ENCODE measurements at places on chromosomes 12 and 14.
A peak's percentile ranks its signal among the peaks of the same experiment; 100 is the strongest.

DNA sequence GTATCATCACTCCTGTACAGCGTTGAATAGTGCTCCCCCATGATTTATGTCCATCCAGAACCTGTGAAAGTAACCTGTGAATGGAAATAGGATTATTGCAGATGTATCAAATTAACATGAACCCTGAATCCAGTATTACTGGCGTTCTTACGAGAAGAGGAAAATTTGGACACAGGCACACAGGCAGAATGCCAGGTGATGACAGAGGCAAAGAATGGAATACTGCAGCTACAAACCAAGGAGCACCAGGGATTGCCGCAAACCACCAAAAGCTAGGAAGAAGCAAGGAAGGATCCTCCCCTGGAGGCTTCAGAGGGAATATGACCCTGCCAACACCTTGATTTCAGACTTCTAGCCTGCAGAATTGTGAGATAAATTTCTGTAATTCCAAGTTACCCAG, 113.5 kb upstream of the EGLN3 start:
- DNase-seq: no peak

GRCh38 chr14:68733086-68733914, 59.6 kb downstream of the ZFP36L1 start:
- no peak for DNase-seq

GRCh38 chr14:35533357-35534207, at the start of gene INSM2:
INSM2 (plus strand) TSS chr14:35534164; CDS start chr14:35534253, 89 bp downstream.
- DNase-seq: peak; percentile 75

DNA sequence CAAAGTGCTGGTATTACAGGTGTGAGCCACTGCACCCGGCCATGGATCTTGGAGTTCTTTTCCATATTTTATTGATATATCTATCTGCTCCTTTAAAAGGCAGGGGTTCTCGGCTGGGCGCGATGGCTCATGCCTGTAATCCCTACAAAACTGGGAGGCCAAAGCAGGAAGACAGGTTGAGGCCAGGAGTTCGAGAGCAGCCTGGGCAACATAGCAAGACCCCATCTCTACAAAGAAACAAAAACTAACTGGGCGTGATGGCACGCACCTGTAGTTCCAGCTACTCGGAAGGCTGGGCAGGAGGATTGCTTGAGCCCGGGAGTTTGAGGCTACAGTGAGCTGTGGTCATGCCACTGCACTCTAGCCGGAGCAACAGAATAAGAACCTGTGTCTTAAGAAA, 12.1 kb upstream of the GAPDH start:
- DNase-seq: no peak

- no peak for DNase-seq
Measured at GRCh38 chr12:32561931-32562341, 117.2 kb upstream of the DNM1L start.

DNA sequence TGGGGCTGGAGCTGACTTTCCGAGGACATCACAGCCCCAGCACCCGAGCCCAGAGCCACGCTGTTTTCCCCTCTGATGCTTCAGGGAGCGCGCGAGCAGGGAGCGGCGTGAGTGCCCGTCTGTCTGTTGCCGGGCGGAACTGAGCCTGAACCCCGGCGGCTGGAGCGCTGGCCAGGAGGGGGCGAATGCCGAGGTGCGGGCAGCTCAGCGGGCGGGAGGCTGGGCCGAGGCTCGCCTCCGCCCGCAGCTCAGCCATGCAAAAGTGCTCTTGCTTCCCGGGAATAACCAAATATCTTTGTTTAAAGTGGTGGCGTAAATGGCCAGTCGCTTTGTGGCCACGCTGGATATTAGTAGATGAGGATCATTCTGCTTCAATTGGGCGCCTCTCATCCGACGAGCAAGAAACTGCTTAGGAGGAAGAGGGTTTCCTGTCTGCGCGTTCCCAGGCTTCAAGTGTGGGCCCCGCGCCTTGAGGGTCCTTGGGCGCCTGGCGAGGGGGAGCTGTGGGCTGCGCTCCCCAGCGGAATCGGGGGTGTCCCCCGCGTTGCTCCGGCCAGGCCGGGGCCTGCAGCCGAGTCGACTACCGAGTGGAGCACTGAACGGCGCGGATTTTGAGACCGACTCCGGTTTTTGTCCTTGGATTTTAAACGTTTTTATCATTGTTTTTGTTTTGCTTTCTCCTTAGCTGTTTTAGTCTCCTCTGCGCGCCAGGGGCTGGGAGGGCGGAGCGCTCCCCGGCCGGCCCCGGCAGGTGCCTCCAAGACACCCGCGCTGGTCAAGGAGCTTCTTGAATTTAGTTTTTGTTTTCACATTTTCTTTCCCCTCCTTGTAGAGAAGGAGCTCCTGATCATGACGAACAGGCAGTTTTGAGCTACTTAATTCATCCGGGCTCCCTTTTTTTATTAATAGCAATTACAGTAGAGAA, 831 bp upstream of the NKX2-1 start:
- DNase-seq: no peak

- no peak for DNase-seq
Measured at GRCh38 chr12:28513983-28514382, 323.7 kb downstream of the CCDC91 start.

DNA sequence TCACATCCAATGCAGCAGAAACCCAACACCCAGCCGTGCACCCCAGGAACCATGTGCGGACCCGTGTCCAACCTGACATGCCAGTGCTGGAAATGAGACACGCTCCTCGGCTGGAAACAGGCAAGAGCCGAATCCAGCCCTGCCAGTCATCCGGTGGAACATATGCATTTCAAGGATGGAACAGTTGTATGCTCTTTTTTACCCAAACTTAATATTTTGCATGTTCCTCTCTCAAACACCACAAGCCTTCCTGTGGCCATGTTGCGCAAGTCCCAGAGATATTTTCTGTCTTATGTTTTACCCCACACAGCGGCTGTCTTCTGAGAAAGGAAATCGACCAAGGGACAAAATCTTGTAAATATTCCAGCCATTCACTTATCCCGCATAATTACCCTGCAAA, 196.9 kb downstream of the BCL11B start:
- DNase-seq: no peak

DNA sequence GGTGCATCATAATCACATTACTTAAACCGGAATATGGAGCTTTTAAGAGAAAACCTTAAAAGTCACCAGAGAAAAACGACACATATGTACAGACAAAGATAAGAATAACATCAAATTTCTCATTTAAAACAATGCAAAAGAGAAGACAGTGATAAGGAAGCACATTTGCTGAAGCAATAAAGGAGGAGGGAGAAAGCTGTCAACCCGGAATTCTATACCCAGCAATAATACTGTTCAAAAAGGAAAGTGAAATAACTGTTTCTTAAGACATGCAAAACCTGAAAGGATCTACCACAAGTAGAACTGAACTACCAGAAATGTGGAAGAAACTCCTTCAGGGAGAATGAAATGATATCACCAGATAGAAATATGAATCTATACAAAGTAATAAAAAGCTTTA, 15.4 kb downstream of the SLC6A13 start:
- DNase-seq: no peak

GRCh38 chr12:122087431-122088178, 9.0 kb downstream of the MLXIP start:
- DNase-seq: no peak

GRCh38 chr12:111428728-111429175, 23.0 kb downstream of the SH2B3 start:
- no peak for DNase-seq

DNA sequence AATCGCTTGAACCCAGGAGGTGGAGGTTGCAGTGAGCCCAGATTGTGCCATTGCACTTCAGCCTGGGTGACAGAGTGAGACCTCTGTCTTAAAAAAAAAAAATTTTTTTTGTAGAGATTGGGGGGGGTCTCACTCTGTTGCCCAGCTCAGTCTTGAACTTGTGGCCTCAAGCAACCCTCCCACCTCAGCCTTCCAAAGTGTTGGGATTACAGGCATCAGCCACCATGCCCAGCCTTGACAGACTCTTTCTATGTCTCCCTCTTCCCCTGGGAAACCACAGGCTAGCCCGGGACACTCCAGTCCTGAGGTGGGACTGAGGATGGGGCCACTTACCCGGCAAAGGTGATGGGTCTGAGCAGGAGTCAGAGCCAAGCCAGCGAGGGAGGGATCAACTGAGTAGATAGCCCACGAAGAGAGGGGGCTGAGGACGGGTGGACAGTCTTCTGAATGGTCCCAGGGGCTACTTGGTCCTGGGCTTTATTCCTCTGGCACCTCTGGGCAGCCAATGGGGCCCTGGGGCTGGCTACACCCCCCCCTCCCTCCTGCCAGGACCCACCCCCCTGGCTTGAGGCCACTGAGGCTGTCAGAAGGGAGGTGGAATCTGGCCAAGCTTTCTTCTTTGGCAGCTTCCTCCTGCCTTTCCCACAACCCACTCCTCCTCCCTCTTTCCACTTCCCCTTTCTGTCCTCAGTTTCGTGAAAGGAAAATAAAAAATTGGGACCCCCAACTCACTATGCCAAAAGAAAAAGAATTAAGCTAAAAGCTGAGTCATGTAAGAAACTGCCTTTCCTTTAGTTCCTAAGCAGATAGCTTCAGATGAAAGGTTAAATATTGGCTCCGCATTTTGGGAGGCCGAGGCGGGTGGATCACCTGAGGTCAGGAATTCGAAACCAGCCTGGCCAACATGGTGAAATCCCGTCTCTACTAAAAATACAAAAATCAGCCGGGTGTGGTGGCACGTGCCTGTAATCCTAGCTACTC, at the start of gene SDS:
SDS (minus strand) TSS at position 453 of the 981 bp plus-strand sequence. CDS start 4,179 bp downstream, outside the sequence.
- no peak for DNase-seq

- no peak for DNase-seq
Measured at GRCh38 chr12:57185906-57186508, 30.6 kb upstream of the NXPH4 start.

DNA sequence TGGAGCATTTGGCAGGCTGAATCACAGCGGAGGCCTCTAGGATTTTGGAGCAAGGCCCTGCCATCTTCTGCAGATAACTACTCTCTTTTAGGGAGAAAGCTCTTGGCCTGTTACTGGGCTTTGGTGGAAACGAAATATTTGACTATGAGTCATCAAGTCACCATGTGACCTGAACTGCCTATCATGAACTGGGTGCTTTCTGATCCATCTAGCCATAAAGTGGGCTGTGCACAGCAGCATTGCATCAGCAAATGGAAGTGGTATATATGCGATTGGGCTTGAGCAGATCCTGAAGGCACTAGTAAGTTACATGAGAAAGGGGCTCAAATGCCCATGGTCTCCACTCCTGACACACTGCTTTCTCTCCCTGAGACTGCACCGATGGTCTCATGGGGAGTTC, 21.1 kb downstream of the GYS2 start:
- no peak for DNase-seq

- DNase-seq: no peak
Measured at GRCh38 chr14:92277031-92277430, 45.9 kb upstream of the SLC24A4 start.

- no peak for DNase-seq
Measured at GRCh38 chr12:4780641-4781611, 60.7 kb downstream of the GALNT8 start.

DNA sequence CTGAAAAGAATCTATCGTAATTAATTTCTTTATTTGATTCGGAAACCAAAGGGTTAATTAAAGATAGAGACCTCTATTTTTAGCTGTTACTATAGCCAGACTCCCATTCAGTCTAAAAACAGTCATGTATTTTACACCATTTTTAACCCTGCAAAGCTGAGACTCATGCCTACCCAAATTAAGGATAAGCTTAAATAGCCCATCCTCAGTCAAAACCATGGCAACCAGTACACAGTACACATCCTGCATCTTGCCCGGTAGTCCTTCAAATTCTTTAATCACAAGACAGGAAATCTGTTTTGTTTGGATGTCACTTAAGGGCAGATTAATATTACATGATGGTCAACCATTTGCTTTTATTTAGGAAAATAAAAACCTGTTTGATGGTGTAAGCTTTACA, 25.5 kb upstream of the KCNK10 start:
- DNase-seq: no peak

DNA sequence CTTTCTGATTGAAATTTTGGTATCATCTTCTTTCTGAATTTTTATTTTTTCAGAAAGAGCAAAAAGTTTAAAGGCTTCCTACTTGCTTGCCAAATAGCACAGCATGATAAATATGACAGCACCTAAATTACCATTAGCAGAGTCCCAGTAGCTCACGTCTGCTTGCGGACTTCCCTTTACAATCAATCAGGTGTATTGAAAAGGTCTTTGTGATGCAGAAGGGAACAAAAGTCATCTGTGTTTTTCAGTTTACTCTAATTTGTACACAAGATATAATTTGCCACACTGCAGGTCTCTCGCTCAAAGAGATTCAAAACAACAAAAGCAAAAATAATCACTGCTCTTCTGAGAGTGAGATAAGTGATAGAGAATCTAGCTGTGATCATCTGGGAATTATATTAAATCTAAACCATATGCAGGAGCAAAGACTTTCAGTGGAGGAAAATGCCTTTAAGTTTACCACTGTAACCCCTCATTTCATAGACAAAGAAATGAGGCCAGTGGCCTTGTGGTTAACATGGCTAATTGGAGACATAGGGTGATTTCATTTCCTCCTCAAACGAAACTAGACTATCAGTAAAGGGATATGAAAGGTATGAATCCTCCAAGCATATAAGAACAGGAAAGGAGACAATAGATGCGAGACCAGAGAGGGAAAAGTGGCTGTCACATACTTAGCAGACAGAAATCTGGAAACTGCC, 240.8 kb upstream of the TMPO start:
- DNase-seq: no peak

DNA sequence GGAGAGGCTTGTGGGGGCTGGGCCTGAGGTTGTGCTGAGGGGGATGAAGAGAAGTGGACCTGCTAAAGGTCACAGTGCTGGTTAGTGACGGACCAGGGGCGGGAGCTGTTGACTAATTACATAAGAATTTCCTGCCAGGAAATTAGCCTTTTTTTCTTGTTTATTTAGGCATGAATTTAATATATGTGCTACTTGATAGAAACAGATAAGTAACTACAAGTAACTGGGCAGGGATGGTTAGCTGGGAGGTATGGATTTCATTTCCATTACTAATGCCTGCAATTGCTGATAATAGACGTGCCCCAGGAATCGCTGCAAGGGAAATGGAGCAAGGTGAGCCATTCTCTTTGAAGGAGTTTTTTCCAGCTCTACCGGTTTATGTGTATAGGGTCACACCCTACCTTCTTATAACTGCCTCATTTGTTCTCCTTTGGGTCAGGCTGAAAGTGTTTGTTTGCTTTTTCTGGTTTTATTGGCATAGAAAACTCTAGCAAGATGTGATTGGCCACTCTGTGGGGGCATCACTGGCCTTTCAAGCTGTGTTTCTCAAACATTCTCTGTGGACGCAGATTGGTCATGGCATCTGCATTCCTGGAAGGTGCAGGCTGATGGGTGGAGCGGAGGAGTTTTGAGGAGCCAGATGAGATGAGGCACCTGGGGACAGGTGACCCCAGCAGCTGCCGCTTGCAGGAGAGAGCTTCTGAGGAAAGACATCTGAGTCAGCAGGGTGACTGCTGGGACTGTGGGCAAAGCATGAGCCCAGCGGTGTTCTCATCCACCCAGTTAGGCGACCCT, 19.0 kb upstream of the GPRC5A start:
- no peak for DNase-seq

DNA sequence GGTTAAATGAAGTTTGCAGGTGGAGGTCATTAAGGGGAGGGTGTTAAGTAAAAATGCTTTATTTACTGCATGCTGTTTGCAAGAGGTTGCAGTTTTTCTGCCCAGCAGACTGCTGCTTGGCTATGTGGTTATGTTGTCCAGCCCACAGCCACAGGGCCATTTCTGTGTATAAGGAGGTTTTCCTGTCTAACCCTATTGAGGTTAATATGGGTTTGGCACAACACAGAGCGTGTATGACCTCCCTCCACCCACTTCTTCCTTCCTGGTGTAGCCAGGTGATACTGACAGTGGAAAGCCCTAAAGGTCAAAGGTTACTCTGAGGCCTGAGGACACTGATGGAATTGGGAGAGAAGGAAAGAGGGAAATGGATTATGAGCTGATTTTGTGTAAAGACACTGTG, 253.7 kb upstream of the PWP1 start:
- DNase-seq: no peak

GRCh38 chr14:95503365-95504134, 12.9 kb downstream of the SYNE3 start:
- no peak for DNase-seq

All from mesothelial cell of epicardium (in vitro differentiated cells).